H54 (cell line): ENCODE measurements at places on chromosomes 12 and 14.
A peak's percentile ranks its signal among the peaks of the same experiment; 100 is the strongest.

DNA sequence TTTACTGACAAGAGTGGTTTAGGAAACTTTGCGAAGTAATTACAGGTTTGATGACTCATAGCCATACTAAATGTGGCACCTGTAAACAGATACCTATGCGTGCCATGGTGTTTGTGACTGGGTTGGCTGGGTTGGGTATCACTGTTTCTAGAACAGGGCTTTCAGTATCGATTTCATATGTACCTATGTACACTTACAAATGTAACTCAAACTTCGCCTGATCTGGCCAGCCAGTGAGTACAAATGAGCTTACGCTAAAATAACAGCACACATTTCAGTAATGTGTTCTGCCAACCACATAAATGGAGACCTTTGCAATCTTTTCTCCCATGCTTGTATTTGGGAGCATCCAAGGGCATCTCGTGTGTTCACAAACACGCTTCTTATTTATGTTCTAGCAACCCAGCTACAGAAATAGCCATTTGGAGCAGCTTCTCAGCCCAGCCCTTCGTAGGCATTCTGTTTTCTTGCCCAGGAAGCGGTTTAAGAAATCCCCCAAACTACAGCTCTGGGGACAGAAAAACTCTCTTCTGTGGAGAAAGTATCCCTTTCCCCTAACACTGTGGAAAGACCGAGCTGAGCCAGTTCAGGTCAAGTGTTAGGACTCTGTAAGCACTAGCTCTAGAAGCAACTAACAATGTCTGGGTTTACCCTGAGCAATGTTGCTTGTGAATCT is 42.3 kb upstream of the MDM1 start:
- DNase-seq, result no peak

GRCh38 chr12:64616201-64616600 is 5.9 kb downstream of the RASSF3 start:
- no peak for DNase-seq

- no peak for DNase-seq
These were observed 22.1 kb downstream of the ACVR1B start for GRCh38 chr12:51973560-51973959.

DNA sequence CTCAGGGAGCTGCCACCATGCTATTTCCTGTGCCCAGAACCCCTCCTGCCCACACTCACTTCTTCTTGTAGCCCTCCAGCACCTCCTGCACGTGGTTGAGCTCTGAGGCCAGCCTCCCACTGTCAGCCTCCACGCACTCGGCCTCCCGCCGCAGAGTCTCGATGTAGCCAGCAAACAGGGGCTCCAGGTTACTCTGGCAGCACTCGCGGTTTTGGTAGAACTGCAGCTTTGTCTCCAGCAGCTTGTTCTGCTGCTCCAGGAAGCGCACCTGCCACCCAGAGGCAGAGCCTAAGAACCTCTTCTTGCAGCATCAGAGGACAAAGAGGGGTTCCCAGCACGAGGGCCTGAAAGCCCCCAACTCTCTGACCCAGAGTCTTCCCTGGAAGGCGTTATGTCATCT is 2.1 kb downstream of the KRT83 start:
- no peak for DNase-seq

GRCh38 chr14:97948841-97949240 is 1151.7 kb downstream of the VRK1 start:
- DNase-seq, result no peak

DNA sequence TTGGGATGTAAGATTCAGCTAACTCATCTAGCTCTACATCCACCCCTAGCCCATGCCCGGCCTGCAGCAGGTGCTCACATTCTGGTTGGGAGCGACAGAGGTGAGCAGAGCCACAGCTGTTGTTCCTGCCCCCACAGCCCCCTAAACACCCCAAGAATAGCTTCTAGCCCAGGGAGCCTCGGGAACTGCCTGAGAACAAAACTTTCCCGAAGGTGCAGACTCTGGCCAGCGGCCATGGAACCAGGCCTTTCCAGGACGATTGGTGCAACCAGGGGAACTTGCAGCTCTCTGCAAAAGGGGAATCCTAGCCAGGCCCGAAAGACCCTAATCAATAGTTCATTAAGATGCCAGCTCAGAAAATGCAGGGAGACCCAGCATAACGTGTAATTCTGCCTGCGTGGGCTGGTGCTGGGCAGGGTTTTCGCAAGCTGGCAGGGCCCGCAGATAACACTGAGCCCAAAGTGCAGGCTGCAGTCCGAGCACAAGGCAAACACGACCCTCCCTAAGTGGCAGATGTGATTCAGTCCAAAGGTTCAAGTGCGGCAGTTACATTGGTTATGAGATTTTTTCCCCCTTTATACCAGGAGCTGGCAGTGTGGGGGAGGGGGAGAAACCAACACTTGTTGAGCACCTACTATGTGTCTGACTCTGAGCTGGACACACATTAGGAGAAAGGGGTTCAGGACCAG is 122.5 kb upstream of the MAP1LC3B2 start:
- no peak for DNase-seq

DNA sequence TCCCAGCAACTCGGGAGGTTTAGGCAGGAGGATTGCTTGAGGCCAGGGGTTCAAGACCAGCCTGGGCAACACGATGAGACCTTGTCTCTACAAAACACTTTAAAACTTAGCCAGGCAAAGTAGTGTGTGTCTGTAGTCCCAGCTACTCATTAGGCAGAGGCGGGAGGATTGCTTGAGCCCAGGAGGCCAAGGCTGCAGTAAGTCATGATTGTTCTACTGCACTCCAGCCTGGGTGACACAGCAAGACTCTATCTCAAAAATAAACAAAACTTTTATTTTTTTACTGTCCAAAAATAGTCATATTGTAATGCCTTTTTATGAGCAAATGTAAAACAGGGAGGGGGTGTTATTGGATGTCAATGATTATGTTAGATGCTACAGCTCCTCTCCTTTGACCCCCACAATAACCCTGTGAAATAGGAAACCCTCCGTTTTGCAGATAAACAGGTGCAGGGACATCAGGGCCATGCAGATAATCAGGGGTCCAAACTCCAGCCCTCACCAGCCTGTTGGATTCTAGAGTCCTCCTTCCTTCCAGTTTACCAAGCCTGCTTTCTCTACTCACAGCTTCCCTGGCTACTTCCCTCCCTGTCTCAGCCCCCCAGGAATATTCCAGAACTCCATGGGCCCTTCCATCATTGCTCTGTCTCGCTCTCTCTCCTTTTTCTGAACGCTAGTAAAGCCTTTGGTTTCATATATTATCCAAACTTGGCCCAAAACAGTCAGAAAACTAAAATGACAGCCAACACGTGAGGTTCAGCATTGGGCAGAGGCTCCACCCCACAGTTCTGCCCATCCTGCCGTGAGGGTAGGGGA is 5.9 kb upstream of the FBLN5 start:
- no peak for DNase-seq

DNA sequence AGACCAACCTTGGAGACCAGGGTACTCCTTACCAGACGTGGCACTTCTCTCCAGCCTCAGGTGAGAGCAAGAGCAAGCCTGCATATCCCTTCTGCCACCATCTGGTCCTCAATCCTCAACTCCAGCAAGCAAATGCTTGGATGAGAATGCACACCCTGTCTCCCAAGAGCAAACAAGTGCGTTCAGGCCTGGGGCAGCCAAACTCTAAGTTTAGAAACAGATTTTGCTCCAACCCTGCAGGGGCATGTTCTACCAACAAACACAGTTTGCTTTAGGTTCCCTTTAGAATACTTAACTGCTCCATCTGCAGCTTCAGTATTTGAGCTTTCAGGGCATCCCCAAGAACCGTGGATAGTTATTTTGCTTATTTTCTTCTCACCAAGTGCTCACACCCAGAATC is 55.9 kb upstream of the FICD start:
- no peak for DNase-seq

- DNase-seq, result no peak
These were observed 90.0 kb upstream of the CLMN start for GRCh38 chr14:95409477-95410272.

GRCh38 chr14:61553730-61554641 is 141.3 kb upstream of the HIF1A start:
- DNase-seq, result peak; percentile 35

DNA sequence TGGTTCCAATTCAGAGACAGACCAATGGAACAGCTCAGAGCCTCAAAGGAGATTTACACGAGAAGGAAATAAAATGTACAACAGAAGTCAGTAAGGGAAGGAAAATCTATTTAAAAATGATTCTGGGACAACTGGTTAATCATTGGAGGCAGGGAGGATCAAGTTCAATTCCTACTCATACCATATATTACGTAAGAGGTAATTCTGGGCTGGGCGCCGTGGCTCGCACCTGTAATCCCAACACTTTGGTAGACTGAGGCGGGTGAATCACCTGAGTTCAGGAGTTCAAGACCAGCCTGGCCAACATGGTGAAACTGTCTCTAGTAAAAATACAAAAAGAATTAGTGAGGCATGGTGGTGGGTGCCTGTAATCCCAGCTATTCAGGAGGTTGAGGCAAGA is 36.7 kb upstream of the PITPNM2 start:
- no peak for DNase-seq

DNA sequence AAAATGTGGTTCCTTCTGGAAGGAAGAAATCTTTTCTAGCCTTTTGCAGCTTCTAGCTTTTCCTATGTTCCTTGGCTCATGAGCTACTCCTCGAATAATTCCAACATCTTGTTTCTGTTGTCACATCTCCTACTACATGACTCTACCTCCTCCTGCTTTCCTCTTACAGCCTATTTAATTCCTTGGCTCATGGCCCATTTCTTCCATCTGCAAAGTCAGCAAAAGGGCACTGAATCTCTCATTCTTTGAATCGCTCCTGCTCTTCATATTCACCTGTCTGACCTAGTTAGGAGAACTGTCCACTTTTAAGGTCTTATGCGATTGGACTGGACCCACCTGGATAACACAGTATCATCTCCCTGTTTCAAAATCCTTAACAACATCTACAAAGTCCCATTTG is 15.8 kb downstream of the PRKD1 start:
- no peak for DNase-seq

GRCh38 chr14:53409969-53410368 is 256.8 kb upstream of the DDHD1 start:
- DNase-seq, result peak; percentile 25

- no peak for DNase-seq
These were observed 1.5 kb upstream of the CLEC12A start for GRCh38 chr12:9969673-9970072.

DNA sequence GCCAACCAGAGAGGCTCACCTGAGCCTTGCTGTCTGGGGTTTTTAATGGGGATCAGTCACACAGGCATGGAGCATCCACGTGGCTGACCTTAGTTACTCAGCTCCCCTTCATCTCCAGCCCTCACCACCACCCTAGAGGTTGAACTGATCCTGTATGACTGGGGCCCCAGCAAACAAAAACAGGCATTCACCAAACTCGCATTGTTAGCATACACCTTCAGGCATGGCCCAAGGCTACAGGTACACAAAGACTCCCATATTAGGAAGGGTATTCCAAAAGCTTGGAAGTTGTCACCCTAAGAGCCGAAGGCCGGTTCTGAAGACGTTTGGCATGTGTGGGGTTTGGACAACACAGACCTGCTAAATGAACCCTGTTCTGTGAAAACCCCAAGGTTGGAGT is 10.0 kb downstream of the DNAH10 start:
- DNase-seq, result no peak

GRCh38 chr12:25681580-25681979 is 128.5 kb upstream of the LMNTD1 start:
- no peak for DNase-seq

DNA sequence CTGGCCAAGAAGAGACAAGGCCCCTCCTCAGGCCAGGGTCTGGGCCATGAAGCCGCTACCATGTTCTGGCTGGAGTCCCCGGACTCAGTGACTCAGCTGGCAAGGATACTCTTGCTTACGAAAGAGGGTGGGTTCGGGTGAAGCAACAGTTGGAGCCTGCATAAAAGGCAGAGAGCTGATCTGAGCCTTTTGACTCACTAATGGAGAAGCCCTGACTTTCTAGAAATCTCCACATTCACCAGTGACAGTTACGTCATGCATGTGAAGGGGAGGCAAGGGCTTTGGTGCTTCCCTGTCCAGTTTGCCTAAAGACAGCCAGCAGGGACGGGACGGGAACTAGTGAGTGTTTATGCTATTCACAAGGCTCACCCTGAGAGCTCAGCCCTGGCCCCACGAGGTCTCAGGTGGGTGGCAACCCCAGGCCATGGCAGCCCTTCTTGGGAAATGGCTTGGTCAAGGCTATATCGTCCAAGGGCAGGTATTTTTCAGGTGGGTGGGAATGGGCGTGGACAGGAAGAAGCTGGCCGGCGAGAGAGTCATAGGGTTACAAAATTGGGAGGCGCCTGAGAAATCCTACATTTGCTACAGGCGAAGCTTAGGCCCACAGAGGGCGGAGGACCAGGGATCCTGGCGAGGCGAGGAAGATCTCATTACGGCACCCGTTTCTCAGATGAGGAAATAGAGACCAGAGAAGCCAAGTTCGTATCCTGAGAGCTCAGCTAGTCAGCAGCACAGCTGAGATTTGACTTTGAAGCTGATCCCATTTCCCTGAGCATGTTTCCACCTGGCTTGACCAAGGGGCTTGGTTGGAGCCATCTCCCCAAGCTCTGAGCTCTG is 314.6 kb downstream of the BCL11B start:
- no peak for DNase-seq

GRCh38 chr14:70999117-70999516 is 91.9 kb downstream of the PCNX1 start:
- DNase-seq, result no peak

DNA sequence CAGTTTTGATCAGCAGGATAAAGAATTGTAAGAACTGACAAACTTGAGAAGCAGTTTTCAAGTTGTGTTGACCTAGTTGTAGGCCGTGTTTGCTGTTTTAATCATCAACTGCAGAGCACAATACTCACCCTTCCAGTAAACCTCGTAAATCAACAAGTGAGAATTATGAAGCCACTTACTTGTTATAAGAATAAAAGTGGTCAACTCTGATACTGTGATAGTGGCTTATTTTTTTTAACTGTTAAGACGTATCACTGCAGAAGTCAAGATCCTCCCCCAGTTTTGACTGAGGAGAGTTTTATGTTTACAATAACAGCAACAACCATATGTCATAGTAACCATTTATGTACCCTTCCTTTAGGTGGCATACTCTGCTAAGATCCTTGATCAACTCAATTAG is 100.8 kb upstream of the DACT1 start:
- DNase-seq, result no peak

DNA sequence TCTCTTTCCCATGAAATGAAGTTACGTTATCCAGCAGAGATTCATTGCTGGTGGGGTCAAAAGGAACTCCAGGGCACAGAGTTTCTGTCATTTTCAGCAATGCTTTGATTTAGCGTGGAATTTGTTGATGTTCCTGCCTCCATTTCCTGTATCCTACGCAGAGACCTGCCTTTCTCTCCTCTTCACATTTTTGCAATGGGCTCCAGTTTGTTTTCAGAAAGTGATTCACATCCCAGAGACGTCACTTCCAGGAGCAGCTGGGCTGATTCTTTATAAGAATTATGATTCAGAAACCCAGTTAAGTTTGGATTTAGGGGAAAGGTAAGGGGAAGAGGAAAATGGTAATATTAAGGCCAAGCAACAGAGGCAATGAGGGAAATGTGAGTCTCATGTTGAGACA is 11.6 kb downstream of the RNASE10 start:
- DNase-seq, result no peak

GRCh38 chr12:96889273-96889933 is 17.7 kb upstream of the NEDD1 start:
- DNase-seq, result peak; percentile 16
